ENCODE measurements at places on chromosomes 6 and 20.

- DNase-seq, result no peak
Measured at GRCh38 chr6:154993026-154993425, 2.1 kb upstream of the TIAM2 start.

- DNase-seq, result no peak
Measured at GRCh38 chr6:148351309-148351708, 8.7 kb downstream of the SASH1 start.

GRCh38 chr6:110410511-110410910, 4.9 kb downstream of the DDO start:
- DNase-seq, result no peak

- DNase-seq, result peak; percentile 39
Measured at GRCh38 chr6:31579119-31579505, 3.1 kb downstream of the LTB start.

DNA sequence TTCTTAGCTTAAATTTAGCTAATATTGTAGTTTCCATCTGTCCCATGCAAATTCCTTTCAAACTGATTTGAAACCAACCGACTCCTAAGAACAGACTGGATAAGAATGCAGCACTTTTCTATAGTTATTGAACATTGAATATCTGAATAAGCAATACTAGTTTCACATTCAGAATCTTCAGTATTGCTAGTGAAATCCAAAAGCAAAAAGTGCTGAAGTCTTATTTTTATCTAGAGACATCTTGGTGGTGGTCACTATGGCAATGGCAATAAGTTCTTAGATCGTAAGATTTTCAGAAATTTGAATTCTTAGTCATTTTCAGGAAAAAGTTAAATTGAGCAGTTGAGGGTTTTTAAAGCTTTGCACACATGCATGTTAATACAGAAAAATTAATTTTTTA, 2.7 kb downstream of the TFB1M start:
- DNase-seq, result no peak

DNA sequence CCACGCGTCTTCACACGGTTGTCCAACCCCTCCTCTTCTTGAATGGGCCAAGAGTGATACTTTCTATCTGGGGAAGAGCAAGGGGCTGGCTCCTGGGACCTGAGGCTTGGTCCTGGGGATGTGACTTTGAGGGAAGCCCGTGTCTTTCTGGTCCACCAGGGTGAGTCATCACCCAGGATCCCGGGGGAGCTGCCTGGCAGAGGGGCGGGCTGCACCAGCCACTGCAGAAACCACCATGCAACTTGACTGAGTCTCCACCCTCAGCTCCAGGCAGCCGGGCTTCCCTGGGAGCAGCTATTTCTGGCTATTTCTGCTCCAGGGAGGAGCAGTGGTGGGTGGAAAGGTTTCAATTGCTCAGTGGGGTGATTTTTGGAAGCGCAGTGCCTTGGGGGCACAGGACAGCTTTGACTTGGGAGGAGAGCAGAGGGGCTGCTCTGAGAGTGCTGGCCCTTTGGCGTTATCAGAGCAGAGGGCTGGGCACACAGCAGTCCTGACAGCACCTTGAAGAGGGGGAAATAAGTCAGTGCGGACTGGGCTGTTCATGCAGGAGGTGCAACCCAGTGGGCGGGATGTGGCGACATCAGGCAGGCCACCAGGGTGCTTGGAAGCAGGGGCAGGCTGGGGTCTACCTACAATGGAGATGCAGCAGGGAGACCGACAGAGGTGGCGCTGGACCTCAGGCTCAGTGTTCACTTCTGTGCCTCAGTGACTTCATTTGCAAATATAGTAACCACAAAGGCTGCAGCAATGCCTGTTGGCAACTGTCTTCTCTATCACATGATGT, 45.1 kb upstream of the FAM83D start:
- no peak for DNase-seq

DNA sequence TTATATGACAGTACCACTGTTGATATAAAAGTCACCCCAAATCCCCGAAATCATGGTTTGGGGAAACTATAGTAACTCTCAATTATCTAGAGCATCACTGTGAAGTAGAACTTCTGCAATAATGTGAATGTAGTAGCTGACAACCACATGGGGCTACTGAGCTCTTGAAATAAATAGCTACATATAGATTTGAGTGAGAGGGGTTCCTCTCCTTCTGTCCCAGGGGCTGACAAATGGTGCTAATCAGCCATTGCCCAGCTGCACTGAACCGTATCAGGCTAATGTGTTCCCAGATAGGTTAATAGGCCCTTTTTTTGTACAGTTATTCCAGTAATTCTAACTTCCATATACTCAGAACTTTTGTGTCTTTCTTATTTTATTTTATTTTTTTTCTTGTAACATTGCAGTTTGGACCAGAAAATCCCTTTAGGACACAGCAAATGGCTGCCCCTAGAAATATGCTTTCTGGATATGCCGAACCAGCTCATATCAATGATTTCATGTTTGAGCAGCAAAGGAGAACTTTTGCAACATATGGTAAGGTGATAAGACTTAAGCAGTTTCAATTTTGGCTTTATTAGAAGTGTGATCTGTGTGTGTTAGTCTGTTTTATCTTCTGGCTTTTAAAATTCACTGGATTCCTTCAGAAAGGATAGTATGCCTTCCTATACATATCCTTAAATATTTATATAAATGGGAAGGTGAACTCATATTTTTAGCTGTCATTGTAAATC, 21.1 kb downstream of the CDC40 start:
- DNase-seq, result no peak

- no peak for DNase-seq
Measured at GRCh38 chr6:16749516-16750485, 11.5 kb downstream of the ATXN1 start.

DNA sequence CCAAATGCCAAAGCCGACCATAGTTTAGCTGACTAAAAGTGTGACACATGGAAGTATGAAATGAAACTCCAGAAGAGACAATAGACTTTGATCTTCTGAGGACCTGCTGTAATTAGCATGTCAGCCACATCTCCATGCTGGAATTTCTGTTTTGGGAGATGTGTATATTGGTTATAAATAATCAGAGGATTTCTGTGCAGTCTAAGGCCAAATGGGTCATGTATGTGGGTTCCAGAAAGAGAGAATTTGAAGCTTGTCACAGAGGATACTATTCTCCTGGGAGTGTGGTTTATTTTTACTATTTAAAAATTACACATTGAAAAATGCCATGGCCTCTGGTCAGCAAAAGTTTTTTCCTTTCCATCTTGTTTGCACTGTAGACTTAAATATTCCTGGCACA, 405.5 kb upstream of the PLCB4 start:
- no peak for DNase-seq

GRCh38 chr6:159056003-159056402, 11.2 kb upstream of the TAGAP start:
- DNase-seq, result no peak

GRCh38 chr6:6612308-6612707, 23.8 kb downstream of the LY86 start:
- DNase-seq, result no peak

DNA sequence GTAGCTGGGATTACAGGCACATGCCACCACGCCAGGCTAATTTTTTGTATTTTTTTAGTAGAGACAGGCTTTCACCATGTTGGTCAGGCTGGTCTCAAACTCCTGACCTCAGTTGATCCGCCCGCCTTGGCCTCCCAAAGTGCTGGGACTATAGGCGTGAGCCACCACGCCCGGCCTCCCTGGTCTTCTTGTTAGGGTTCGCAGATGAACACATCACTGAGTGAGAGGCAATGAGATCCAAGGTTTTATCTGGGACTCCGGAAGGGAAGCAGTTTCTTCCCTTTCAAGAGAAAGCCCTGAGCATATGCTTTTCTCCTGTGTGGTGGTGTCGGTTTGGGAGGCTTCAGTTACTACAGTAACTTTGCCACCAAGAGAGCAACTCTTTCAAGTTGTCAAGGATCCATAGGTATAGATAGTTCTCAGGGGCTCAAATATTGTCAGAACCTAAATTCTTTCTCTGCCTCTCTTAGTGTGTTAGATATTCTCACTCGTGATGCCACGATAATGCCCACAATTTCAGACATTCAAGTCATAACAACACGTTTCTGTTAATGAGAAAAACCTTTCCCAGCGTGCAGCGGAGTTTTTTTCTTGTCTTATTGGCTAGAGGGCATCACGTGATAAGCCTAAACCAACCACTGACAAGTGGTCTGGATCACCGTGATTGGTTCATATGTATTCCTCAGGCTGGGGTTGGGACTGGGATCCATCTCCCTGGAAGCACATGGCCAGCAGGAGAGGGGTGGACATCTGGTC, 36.2 kb upstream of the NCOA3 start:
- DNase-seq, result no peak

GRCh38 chr6:106628658-106629102, 618 bp downstream of the RTN4IP1 start:
- DNase-seq, result no peak

DNA sequence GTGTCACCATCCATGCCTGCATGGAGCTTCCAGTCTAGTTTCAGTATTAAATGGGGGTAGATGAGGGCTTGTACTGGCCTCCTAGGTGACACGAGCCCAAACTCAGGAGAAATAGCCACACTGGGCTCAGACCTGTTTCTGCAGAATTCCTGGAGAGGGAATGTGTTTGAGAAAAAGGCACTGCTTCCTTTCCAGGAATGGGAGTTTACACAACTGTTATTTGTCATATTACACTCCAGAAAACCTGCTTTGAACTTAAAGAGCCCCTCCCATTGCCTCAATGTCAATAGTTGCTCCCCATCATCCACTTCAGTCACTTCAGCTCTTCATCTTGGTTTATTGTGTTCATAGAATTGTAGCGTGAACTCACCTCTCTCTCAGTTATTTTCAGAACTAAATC, 151.5 kb downstream of the CFAP61 start:
- DNase-seq, result no peak

GRCh38 chr20:41989039-41989679, 371.0 kb upstream of the CHD6 start:
- DNase-seq, result no peak

GRCh38 chr20:38299963-38300362, 4.0 kb upstream of the BPI start:
- DNase-seq, result no peak

DNA sequence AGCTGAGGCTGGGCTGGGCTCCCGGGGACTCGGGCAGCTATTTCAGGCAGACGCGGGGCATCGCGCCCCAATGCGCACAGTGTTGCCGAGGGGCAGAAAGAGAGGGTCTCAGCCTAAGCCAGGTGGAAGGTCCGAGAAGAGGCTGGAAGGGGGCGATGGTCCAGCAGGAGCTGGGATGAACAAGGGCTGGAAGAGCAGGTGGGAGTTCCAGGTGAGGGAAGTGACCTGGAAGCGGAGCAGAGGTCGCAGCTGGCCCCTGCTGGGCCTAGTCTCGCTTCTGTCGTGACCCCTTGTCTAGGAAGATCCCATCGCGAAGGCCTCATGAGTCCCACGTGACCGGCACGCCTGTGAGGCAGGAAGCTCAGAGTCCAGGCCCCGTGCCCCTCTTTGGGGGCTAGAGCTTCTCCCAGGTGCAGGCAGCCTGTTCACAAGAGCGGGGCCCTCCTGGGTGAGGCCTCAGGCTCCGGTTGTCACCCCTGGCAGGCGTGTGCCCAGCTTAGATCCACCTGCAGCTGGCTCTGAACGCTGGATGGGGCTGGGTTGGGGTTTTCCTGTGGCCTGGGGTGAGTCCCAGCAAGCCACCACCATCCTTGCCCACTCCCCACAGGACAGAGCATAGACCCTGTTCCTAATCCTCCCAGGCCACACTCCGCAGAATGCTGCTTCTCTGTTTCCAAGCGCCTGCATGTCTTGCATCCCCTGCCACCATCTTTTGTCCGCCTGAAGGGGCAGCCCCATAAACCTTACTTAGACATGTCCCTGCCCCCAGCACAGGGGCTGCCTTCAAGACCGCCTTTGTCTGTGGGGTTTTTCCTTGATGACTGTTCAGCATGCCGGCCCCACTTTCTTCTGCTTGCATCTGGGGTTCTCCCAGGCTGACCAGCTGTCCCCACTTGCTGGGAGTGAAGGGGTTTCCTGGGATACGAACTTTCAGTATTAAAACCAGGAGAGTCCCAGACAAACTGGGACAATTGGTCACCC, 15.1 kb downstream of the SLC22A3 start:
- DNase-seq, result no peak

Data from CD4-positive, alpha-beta T cell treated with Interleukin-17A for 1 hour (primary cell).